ENCODE measurements at places on chromosomes 11 and 22.

DNA sequence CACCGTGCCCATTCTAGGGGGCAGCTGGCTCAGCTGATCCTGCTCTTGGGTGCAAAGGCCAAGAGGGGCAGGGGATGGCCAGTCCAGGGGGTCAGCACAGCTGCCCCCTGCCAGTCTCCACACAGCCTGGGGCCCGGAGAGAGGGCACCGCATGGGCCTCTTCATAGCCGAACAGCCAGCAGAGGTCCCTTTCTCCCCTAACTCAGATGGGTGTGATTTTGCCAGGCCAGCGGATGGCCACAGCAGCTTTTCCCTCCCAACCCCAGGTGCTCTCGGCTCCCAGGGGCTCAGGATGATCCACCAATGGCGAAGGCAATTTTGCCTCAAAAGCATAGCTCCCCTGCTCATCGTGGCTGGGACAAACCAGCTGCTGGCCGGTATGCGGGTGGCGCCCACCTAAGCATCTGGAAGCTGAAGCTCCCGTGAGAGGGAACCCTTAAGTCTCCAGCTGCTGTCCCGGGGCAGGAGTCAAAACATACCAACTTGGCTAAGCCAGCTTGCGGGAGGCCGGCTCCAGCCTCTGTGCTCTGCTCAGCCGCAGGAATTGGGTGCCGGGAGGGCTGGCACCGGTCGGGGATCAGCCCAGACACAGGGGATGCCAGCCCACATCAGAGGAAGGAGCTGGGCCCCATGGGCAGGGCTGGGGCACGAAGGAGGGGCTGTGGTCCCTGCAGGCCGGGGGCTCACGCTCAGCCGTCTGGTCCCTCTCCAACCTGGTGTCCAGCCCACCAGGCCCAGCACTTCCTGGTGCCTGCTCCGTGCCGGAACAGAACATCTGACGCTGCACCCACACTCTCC lies 30.5 kb upstream of the GNB1L start:
- peak overlapping the region; percentile 29 for H3K27ac ChIP-seq
- no peak for DNase-seq
- H3K4me1 ChIP-seq: peaks cover 77% of the 10 kb centered on the region
- no peak overlapping the region for H3K4me3 ChIP-seq
- H3K27me3 ChIP-seq: no peaks in the 10 kb centered on the region

DNA sequence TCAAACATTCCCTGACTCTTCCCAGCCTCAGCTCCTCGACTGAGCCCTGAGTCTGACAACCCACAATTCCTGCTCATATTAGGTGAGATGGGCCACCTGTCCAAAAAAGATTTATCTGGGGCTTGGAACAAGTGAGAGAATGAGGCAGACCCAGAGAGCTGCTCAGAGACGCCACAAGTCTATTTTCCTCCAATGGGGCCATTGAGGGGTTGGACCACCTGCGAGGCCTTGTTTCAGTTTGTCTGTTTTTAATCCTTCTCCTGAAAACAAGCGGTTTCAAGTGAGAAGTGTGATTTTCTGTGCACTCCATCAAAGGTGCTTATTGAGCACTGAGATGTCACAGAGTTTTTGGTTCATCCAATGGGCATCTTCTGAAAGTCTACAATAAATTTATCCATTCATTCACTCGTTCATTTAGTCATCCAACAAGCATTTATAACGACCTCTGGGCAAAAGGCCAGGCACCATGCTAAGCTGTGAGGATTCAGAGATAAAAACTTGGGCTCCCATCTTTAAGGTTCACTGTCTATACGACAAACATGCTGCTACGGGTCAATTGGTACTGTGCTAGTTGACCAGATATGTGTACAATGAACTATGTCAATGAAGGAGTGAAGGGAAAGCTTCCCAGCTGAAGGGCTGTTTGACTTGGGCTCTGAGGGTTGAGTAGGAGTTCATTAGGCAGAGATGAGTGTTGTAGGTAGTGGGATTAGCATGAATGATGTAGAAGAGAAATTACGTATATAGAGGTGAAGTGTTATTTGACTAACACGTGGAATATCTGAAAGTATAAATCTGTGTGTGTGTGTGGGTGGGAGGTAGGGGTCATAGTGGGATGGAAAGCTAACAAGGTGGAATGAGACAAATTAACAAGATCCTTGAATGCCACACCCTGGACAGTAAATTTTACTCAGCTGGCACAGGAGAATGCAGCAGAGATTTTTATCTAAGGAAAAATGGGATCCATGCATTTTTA lies 168.9 kb downstream of the MIAT start:
- H3K4me1 ChIP-seq: no peaks in the 10 kb centered on the region
- no peak for DNase-seq
- no peak overlapping the region for H3K27ac ChIP-seq
- H3K36me3 ChIP-seq: no peaks in the 10 kb centered on the region

- H3K4me3 ChIP-seq: no peak overlapping the region
- no peak overlapping the region for H3K27ac ChIP-seq
- no peaks in the 10 kb centered on the region for H3K4me1 ChIP-seq
- no peaks in the 10 kb centered on the region for H3K36me3 ChIP-seq
These were observed 706.8 kb downstream of the KCNA4 start for GRCh38 chr11:29309992-29310391.

GRCh38 chr11:32830413-32830738 lies 649 bp downstream of the PRRG4 start:
- no peak overlapping the region for H3K27ac ChIP-seq
- peak overlapping the region; percentile 33 for H3K4me3 ChIP-seq
- DNase-seq: no peak
- peaks cover 9% of the 10 kb centered on the region for H3K4me1 ChIP-seq

DNA sequence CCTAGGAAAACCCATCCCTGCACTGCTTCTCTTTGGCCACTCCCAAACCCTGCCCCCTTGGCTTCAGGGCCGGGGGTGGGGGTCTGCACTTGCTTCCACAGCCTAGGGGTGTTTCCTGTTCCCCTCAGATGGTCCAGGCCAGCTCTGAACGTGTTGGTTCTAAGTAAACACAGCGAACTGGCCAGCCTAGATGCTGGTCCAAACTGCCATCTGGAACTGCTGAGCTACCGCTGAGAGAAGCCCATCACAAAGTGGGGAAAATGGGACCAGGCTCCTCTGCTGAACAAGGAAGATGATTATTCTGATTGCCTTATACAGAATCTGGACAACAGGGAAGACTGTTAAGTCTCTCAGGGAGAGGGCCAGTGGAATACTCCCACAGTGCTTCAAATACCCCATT lies 23.5 kb upstream of the YPEL1 start:
- H3K27ac ChIP-seq: no peak overlapping the region
- H3K36me3 ChIP-seq: peaks cover 50% of the 10 kb centered on the region
- H3K4me1 ChIP-seq: peaks cover 27% of the 10 kb centered on the region
- H3K27me3 ChIP-seq: no peaks in the 10 kb centered on the region
- DNase-seq: no peak

DNA sequence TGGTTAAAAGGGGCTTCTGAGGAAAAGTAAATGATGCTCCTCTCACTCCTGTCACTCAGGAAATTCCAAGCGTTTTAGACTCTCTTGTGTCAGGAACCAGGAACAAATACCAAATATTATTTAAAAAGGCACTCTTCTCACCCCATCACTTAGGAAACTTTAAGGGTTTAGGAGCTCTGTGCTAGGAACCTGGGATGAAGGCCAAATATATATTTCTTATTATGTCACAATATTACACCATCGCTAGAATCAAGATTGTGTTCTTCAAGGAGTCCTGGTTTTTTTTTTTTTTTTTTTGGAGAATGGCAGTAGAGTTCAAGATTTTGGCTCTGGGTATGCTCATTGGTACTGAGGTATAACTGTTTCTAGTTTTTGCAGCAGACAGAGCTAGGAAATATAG lies 79.0 kb upstream of the HEPHL1 start:
- H3K4me3 ChIP-seq: no peak overlapping the region
- H3K27me3 ChIP-seq: no peaks in the 10 kb centered on the region
- no peaks in the 10 kb centered on the region for H3K36me3 ChIP-seq

- H3K27ac ChIP-seq: no peak overlapping the region
- no peaks in the 10 kb centered on the region for H3K4me1 ChIP-seq
- no peaks in the 10 kb centered on the region for H3K27me3 ChIP-seq
- H3K4me3 ChIP-seq: no peak overlapping the region
These were observed 1285.4 kb upstream of the TENM4 start for GRCh38 chr11:80726236-80726635.

GRCh38 chr22:41526830-41527799 lies 17.2 kb downstream of the POLR3H start:
- no peaks in the 10 kb centered on the region for H3K4me1 ChIP-seq
- H3K27ac ChIP-seq: no peak overlapping the region

- peaks cover 50% of the 10 kb centered on the region for H3K4me1 ChIP-seq
- no peak overlapping the region for H3K27ac ChIP-seq
- H3K36me3 ChIP-seq: peaks cover 14% of the 10 kb centered on the region
- H3K27me3 ChIP-seq: peaks cover 21% of the 10 kb centered on the region
These were observed 2.8 kb downstream of the SLC7A4 start for GRCh38 chr22:21029486-21030025.

GRCh38 chr11:1823376-1824220 lies 11.2 kb upstream of the SYT8 start:
- peaks cover 2% of the 10 kb centered on the region for H3K27me3 ChIP-seq
- no peaks in the 10 kb centered on the region for H3K36me3 ChIP-seq
- H3K4me1 ChIP-seq: peaks cover 45% of the 10 kb centered on the region
- DNase-seq: no peak

DNA sequence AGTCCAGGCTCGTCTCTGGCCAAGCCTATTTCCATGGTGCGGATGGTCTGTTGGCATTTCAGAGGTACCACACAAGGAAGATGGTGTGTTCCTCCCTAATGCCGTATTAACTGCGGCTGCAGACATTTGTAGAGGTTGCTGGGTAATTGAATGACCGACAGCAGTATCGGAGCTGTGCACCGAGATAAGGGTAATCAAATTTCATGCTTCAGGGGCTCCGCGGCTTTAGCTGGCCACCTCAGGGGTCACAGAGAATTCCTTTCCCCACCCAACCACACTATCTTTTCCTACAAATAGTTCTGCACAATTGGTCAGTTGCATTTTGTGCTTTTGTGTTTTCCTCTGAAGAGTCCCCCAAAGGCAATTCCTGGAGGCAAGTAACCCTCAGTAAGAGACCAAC lies 297.4 kb downstream of the OPCML start:
- DNase-seq: no peak
- no peak overlapping the region for H3K4me3 ChIP-seq
- H3K4me1 ChIP-seq: peaks cover 5% of the 10 kb centered on the region
- H3K27me3 ChIP-seq: peaks cover 15% of the 10 kb centered on the region
- H3K27ac ChIP-seq: no peak overlapping the region

- no peak overlapping the region for H3K4me3 ChIP-seq
- no peaks in the 10 kb centered on the region for H3K36me3 ChIP-seq
- no peak overlapping the region for H3K27ac ChIP-seq
- peaks cover 3% of the 10 kb centered on the region for H3K4me1 ChIP-seq
- H3K27me3 ChIP-seq: no peaks in the 10 kb centered on the region
- DNase-seq: peak; percentile 51
These were observed 57.7 kb downstream of the BMAL1 start for GRCh38 chr11:13335319-13335718.

GRCh38 chr11:60763692-60764369 lies 7.2 kb downstream of the MS4A15 start:
- no peak overlapping the region for H3K4me3 ChIP-seq
- H3K27ac ChIP-seq: no peak overlapping the region
- no peaks in the 10 kb centered on the region for H3K36me3 ChIP-seq
- H3K4me1 ChIP-seq: peaks cover 4% of the 10 kb centered on the region
- DNase-seq: no peak

- peaks cover 47% of the 10 kb centered on the region for H3K27me3 ChIP-seq
- peaks cover 3% of the 10 kb centered on the region for H3K4me1 ChIP-seq
- H3K36me3 ChIP-seq: no peaks in the 10 kb centered on the region
- H3K27ac ChIP-seq: no peak overlapping the region
- no peak for DNase-seq
- H3K4me3 ChIP-seq: no peak overlapping the region
These were observed 109.8 kb upstream of the FGF3 start for GRCh38 chr11:69928975-69929374.

- DNase-seq: no peak
- no peaks in the 10 kb centered on the region for H3K27me3 ChIP-seq
- H3K4me3 ChIP-seq: no peak overlapping the region
- H3K36me3 ChIP-seq: peaks cover 5% of the 10 kb centered on the region
- H3K27ac ChIP-seq: no peak overlapping the region
These were observed 52.8 kb downstream of the CBL start for GRCh38 chr11:119258983-119259382.

DNA sequence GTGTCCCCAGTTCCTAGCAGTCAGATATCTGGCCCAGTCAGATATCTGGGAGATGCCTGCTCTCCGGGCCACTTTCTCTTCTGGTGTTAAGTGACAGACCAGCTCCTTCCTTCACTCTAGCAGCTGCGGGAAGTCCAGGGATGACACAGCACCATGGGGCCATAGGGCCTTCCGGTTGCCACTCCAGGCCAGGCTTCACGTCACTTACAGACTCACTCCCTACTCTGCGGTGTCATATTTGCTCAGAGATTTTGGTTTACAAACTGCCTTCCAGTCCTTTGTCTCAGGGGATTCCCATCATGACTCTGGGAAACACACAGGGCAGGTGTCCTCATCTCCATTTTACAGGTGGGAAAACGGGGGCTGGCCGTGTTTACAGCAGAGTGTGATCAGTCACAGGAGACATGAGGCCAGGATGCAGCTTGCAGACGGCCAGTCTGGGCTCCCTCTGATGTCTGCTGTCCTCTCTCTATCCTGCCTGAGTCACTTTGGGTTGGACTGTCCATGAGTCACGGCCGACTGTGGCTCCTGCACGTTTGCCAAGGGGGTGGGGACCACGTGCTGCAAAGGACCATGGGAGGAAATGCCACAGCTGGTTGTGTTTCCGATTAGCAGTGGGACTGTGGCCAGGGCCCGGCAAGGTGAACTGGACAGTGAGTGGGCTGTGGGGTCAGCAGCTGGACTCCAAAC lies 8.2 kb upstream of the TBC1D22A start:
- H3K27ac ChIP-seq: peak overlapping the region; percentile 81
- DNase-seq: peak; percentile 91
- no peaks in the 10 kb centered on the region for H3K27me3 ChIP-seq
- H3K4me1 ChIP-seq: peaks cover 61% of the 10 kb centered on the region
- H3K4me3 ChIP-seq: no peak overlapping the region
- no peaks in the 10 kb centered on the region for H3K36me3 ChIP-seq

DNA sequence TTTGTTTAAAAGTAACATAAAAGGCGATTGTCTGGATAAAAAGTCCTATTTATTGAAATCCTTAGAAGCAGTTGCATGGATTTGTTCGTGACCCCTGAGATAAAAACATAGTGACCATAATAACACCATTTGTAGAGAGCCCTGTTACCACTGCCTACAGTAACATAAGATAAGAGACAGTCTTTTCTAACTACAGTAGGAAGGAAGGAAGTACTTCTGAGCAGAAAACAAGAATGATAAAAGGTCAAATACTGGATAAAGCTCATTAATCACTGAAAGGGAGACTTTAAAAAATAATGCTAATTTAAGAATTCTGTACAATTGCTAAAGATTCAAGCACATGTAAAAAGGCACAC lies 47.1 kb upstream of the SOX6 start:
- H3K27ac ChIP-seq: no peak overlapping the region
- H3K27me3 ChIP-seq: no peaks in the 10 kb centered on the region
- H3K4me1 ChIP-seq: no peaks in the 10 kb centered on the region
- no peaks in the 10 kb centered on the region for H3K36me3 ChIP-seq
- no peak overlapping the region for H3K4me3 ChIP-seq
